ENCODE measurements at places on chromosomes 1 and 21.

GRCh38 chr1:236457775-236458174 lies 63.7 kb downstream of the EDARADD start:
- H3K36me3 ChIP-seq, result peaks cover 5% of the 10 kb centered on the region
- peak; percentile 72 for ATAC-seq

DNA sequence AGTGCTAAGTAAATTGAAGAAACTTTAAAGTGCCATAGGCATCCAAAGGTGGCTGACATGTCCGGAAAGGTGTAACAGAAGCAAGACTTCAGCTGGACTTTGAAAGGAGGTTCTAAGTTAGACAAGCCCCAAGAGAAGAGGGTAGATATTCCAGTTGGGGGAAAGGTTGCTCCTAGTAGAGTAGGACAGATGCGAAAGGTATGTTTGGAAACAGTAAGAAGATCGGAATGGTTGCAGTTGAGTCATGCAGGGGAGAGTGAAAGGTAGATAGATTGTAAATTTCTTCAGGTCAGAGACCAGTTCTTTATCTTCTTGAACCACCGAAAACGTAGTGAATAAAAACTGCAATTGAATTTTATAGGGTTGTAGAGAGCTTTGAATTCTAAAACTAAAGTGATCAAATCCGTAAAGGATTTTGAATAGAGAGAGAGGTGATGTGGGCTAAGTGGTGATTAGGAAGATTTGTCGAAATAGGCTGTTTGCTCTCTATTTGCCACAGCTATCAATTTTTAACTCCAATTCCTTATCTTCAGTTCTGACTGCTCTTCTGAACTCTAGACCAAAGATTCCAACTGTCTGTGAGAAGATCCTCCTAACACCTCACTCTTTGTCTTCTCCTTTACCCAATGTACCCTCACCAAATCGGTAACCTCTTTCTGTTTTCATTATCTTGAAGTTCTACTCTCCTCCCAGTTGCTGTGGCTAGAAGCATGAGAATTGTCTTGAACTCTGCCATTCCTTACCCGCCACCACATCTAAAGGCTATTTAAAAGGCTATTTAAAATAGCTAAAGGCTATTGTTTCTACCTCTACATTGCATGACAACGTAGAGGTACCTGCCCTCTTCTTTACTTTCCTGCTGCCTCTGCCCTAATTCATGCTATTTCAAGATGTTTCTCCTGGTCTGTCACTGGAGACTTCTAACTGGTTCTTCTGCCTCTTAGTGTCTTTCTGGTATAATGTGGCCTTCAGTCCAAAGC lies 16.7 kb downstream of the MACF1 start:
- H3K4me1 ChIP-seq, result peaks cover 53% of the 10 kb centered on the region
- H3K4me3 ChIP-seq, result no peak overlapping the region
- no peak overlapping the region for H3K27ac ChIP-seq

DNA sequence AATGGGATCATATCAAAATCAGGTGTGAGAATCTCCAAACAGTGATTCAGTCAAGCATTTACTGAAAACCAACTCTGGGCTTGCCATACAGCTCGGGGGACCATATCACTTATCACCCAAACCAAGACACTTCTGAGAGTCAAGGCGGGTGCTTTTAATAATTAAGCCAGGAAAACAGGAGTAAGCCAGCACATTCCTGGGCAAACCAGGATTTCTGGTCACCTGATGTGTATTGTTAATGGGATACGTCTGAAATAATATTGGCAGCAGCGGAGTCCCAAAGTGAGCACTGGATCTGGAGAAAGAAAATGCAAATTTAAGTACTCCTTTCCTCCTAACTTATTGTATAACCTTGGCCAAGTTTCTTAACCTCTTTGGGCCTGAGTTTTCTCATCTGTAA lies 17.6 kb downstream of the OSCP1 start:
- H3K4me1 ChIP-seq, result no peaks in the 10 kb centered on the region
- no peak overlapping the region for H3K27ac ChIP-seq
- H3K36me3 ChIP-seq, result peaks cover 11% of the 10 kb centered on the region
- H3K27me3 ChIP-seq, result no peaks in the 10 kb centered on the region

GRCh38 chr1:205667909-205668643 lies 12.2 kb downstream of the SLC45A3 start:
- ATAC-seq, result no peak
- H3K27me3 ChIP-seq, result no peaks in the 10 kb centered on the region
- peaks cover 87% of the 10 kb centered on the region for H3K4me1 ChIP-seq

DNA sequence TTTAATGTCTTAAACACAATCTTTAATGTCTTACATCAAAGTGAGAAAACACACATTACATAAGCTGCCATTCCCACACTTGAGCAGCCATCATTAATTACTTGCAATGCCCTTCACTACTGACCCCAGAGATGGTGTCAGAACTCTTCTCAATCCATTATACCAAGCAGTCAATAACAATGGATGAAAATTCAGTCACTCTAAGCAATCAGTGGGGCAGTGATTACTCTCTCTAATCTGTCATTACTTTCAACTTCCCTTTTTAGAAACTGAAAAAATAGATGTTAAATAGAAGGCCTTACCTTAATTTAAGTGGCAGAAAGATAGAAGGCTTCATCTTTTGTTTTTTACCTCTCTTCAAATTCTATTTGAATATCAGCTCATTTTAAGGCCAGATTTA lies 9.7 kb upstream of the FRRS1 start:
- no peaks in the 10 kb centered on the region for H3K36me3 ChIP-seq
- peaks cover 10% of the 10 kb centered on the region for H3K4me1 ChIP-seq
- H3K27me3 ChIP-seq, result peaks cover 16% of the 10 kb centered on the region
- no peak for ATAC-seq

DNA sequence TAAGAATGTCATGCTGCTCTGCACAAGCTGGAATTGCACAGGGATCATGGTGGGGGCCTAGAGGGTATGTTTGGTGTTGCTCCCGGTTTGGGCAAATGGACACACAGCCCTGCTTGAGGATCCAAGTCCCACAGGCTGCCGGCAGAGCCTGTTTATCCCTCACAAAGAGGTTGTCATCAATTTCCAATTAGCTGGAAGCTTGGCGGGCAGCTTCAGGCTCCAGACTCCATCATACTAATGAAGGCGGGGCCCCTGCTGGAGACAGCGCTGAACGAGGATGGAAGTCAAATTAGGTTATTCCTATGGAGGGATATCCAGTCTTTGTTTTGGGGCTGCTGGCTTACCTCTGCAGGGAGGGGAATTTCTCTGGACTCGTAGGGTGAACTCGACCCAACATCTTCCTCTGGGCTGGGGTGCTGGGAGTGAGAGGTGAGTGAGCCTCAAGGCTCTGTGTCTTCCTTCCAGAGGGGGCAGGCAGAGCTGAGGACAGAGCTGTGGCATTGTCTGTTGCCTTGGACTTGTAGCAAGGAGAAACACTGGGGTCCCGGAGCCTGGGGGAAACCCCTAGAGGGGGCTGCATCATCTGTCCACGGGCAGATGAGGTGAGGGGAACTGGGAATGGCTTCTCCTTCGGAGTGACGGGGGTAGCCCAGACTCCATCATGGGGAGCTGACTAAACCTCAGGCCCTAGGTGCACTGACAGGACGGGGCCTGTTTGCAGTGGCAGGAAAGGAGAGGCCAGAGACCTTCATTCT lies 24.9 kb upstream of the PARP1 start:
- H3K4me1 ChIP-seq, result peaks cover 28% of the 10 kb centered on the region
- H3K27ac ChIP-seq, result peak overlapping the region; percentile 38
- no peak overlapping the region for H3K4me3 ChIP-seq
- ATAC-seq, result no peak
- no peaks in the 10 kb centered on the region for H3K36me3 ChIP-seq

- H3K4me1 ChIP-seq, result peaks cover 18% of the 10 kb centered on the region
- H3K4me3 ChIP-seq, result no peak overlapping the region
- H3K27me3 ChIP-seq, result peaks cover 12% of the 10 kb centered on the region
These were observed 58.5 kb upstream of the DNAJC6 start for GRCh38 chr1:65250826-65251225.

DNA sequence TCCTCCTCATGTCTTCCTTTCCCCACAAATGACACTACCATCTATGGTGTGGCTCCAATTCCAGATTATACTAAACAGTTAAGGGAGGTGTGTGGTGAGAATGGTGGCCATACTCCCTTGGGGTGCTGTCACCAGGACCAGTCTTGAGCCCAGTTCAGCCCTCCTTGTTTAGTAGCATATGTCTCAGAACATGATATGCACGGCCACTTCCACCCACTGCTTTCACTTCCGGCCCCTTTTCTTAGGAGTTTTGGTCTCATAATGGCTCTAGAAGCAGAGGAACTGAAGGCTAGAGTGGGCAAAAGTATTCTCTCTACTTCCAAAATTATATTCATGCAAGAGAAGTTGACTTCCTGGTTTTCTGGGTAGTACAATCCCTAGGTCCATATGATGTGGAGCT lies 45.3 kb upstream of the CACNA1E start:
- no peaks in the 10 kb centered on the region for H3K4me1 ChIP-seq
- H3K36me3 ChIP-seq, result no peaks in the 10 kb centered on the region
- H3K27me3 ChIP-seq, result peaks cover 20% of the 10 kb centered on the region

- no peak for ATAC-seq
- H3K36me3 ChIP-seq, result peaks cover 14% of the 10 kb centered on the region
- peaks cover 39% of the 10 kb centered on the region for H3K4me1 ChIP-seq
- H3K27ac ChIP-seq, result no peak overlapping the region
These were observed 13.6 kb downstream of the BATF3 start for GRCh38 chr1:212686069-212686468.

DNA sequence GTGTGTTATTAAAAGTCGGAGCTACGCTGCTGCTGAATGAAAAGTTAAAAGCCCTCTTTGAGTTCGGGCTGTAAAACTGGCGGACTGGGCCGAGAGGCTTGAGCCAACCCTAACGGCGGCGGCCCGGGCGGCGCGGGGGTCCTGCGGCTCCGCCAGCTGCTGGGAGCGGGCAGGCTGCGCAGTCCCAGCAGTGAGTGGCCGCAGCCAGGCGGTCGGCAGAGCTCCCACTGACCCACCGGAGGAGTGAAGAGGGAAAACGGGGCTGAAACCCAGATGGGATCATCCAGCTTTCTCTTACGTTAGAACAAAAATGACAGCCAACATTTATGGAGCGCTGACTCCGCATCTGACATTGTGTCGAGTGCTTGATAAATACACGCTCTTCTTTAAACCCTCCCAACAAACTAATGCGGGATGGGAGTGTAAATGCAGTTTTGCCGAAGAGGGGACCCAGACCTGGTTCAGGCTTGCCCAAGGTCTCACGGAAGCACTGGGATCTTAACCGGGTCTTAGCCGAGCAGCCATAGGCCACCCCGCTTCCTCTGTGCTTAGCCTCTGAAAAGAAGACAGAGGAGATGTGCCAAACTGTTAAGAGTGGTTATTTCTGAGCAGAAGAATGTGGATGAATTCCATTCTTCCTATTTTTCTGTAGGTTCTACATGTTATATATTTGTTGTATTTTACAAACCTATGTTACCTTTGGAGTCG lies 3.5 kb downstream of the GRHL3 start:
- peak overlapping the region; percentile 79 for H3K4me3 ChIP-seq
- peaks cover 33% of the 10 kb centered on the region for H3K4me1 ChIP-seq
- ATAC-seq, result no peak
- H3K27ac ChIP-seq, result peak overlapping the region; percentile 66

DNA sequence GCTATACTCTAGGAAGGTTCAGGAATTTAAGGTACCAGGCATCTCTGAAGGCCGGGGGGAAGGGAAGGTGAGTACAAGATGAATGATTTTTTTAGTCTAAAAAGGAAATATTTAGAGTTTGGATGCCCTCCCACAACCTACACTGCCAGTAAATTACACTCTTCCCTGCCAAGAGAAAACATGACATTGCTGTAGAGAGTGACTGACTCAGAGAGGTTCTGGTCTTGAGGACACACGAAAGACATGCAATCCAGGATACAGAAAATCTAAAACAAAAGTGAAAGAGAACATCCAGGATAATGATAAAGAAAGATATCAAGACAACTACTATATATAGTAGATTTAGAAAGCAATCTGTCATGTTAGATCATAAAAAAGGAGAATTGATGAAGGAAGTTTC lies 200.5 kb downstream of the TYW3 start:
- H3K4me3 ChIP-seq, result no peak overlapping the region
- ATAC-seq, result no peak
- H3K27me3 ChIP-seq, result no peaks in the 10 kb centered on the region
- H3K36me3 ChIP-seq, result no peaks in the 10 kb centered on the region
- H3K27ac ChIP-seq, result no peak overlapping the region
- no peaks in the 10 kb centered on the region for H3K4me1 ChIP-seq

DNA sequence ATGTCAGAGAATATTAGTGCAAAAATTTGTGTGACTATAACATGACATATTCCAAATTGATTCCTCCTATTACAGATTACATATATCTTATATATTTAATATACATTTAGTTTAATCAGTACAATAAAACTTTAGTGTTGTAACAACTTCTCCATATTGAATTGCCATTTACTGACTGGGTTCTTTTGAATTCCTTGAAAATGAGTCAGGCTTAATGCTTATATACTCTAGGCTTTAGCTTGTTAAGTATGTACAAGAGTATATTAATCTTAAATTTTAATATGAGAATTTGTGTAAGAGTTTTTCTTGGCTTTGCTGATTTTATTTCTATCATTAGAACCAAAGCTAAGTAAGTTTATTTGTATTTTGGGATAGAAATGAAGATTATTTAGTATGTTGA lies 40.3 kb downstream of the XPR1 start:
- H3K4me1 ChIP-seq, result peaks cover 8% of the 10 kb centered on the region
- no peak overlapping the region for H3K27ac ChIP-seq
- H3K27me3 ChIP-seq, result no peaks in the 10 kb centered on the region
- no peak for ATAC-seq
- H3K4me3 ChIP-seq, result no peak overlapping the region

DNA sequence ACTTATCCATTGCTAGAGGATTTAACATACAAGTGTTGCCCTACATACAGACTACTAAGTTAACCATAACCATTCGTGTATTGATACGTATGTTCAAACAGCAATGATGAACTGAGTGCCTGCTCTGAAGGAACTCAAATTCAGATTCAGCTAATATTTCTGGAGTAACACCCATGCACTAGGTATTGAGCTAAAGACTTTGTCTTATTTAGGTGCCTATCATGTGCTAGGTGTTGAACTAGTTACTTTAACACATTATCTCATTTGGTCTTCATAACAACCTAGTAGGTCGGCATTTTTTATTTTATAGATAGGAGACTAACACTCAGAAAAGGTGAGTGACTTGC lies 160.0 kb downstream of the LTN1 start:
- H3K27me3 ChIP-seq, result peaks cover 8% of the 10 kb centered on the region
- no peak overlapping the region for H3K4me3 ChIP-seq
- peaks cover 18% of the 10 kb centered on the region for H3K4me1 ChIP-seq

DNA sequence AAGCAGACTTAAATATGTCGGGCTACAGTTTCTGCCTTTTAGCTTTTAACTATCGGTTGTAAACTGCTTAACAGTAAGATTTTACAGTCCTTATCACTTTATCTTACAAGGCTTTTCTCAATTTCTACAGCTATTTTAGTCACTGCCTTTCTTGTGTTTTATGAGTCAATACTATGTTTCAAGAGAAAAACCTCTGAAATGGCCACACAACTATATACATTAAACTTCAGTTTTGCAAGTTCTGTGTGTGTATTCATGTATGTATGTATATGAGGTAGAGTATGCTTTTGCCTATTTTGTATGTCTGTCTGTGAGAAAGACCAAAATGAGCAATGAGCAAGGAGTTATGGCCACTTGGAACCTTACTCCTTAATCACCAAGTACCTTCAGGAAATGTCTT lies 169.8 kb downstream of the SYT2 start:
- no peak for ATAC-seq
- H3K27ac ChIP-seq, result no peak overlapping the region
- no peaks in the 10 kb centered on the region for H3K27me3 ChIP-seq
- H3K4me3 ChIP-seq, result no peak overlapping the region
- H3K36me3 ChIP-seq, result peaks cover 10% of the 10 kb centered on the region

GRCh38 chr1:182303778-182304177 lies 87.8 kb downstream of the GLUL start:
- H3K27me3 ChIP-seq, result peaks cover 12% of the 10 kb centered on the region
- no peaks in the 10 kb centered on the region for H3K4me1 ChIP-seq
- H3K4me3 ChIP-seq, result no peak overlapping the region
- H3K36me3 ChIP-seq, result no peaks in the 10 kb centered on the region
- ATAC-seq, result no peak
- H3K27ac ChIP-seq, result no peak overlapping the region

All from stimulated activated memory B cell treated with anti-CD40 and anti-IgM and Interleukin-4, amounts not matched to agents 10 μg/mL and 1 μg/mL and 100 μg/mL, for 72 hours (primary cell).